Activated CD4-positive, alpha-beta T cell treated with anti-CD3 and anti-CD28 coated beads, Interleukin-10, Interleukin-2, amounts not matched to agents 100 ng/mL and 50 ng/mL, durations not matched to agents 16 hours and 8 hours (primary cell): ENCODE measurements at places on chromosomes 11 and 22.

DNA sequence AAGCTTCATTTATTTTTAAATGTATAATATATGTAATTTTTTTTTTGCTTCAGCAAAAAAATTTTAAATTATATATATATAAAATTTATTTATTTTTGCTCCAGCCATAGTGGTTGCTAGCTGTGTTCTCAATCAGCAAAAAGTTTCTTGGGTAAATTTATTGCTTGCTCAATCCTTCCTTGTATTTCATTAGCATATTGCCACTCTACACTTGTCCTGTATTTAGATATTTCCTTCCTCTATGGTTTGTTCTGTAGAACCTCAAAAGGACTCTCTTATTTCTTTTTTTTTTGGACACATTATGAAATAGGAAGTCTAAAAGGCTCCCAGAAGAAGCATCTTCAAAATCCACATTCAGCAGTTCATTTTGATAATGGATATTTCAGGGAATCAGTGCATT is 2.3 kb downstream of the PTPRJ start:
- DNase-seq: no peak

DNA sequence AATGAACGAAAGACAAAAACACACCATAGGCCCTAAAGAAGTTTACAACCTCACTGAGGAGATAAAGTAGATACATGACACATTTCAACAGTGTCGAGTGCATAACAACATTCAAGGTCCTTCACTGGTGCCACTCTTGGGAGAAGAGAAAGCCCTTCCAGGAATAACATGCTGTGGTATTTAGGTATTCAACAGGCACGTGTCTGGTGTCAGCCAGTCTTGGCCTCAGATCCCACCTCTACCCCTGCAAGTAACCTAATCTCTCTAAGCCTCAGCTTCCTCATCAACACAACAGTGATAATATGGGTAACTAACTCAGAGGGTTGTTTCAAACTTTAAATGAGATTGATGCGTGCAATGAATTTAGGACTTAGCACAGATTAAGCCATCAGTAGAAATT is 235.0 kb upstream of the ZC3H12C start:
- no peak for DNase-seq

GRCh38 chr11:96925862-96926261 is 536.0 kb downstream of the JRKL start:
- no peak for DNase-seq

- no peak for DNase-seq
Observed at GRCh38 chr22:41308054-41308453, 6.7 kb downstream of the ZC3H7B start.

- DNase-seq: no peak
Observed at GRCh38 chr11:116043857-116044256, 539.6 kb upstream of the CADM1 start.

DNA sequence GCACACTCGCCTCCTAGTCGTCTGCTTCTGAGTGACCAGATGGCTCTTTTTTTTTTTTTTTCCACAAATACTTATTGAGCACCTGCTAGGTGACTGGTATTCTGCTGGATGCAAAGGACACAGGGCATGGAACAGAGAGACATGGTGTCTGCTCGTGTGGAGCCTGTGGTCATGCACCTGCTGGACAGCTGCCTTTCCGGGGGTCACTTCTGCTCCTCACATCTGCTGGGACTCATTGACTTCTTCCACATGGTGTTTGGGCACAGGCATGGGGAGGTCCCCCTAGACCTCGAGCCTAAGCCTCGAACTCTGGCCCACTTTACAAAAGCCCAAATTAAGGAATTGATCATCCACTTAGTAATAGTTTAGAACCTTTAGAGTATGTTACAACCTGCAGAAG is 39.5 kb upstream of the EMID1 start:
- no peak for DNase-seq

DNA sequence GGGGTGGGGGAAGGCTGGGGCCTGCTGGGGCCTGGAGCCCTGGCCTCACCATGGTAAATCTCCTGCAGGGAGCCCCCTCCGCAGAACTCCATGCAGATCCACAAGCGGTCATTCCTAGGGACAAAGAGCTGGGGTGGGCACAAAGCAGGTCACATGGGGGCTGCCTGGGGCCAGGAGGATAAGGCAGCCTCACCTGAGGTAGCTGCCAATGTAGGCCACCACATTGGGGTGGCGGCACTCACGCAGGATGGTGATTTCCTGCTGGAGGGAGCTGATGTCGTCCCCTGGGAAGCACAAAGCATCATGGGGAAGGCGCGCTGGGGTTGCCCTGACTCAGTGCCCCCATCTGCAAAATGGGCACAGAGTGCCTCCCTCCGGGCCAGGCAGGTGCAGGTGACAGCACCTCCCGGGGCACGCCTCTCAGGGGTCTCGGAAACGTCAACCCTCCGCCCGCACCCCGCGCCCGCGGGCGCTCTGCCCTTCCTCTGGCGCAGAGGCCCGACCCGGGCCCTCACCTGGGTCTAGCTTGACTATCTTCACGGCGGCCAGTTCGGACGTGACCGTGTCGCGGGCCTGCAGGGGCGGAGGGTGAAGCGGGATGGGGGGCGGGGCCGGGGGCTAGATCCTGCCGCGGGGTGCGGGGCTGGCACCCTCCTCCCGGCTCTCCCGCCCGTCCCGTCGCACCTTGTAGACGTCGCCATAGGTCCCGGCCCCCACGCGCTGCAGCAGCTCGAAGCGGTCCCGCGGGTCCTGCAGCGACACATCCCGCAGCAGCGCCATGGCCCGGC is 450 bp downstream of the MAP4K2 start:
- DNase-seq: peak; percentile 56

GRCh38 chr11:126359431-126360048 is 4.1 kb downstream of the ST3GAL4 start:
- DNase-seq: no peak

GRCh38 chr11:74033046-74033445 is 24.2 kb upstream of the UCP3 start:
- DNase-seq: no peak

DNA sequence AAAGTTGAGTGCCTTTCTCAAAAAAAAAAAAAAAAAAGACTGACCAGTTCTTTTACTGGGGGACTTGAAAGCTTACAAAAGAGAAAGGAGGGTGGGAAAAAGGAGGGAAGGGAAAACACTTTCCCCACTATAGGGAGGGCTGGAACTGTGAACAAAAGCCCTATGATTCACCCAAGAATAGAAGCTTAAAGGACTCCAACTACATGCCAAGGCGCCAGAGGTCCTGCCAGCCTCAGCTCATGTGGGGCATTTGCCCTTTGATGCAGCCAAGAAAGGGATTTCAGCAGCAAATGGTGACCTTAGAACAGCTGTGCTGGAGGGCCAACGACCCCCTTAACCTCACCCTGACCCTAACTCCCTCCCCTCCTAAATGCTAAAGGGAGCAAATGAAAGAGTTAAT is 160.0 kb downstream of the NTM start:
- no peak for DNase-seq
